ENCODE measurements at places on chromosomes 16 and 17.

DNA sequence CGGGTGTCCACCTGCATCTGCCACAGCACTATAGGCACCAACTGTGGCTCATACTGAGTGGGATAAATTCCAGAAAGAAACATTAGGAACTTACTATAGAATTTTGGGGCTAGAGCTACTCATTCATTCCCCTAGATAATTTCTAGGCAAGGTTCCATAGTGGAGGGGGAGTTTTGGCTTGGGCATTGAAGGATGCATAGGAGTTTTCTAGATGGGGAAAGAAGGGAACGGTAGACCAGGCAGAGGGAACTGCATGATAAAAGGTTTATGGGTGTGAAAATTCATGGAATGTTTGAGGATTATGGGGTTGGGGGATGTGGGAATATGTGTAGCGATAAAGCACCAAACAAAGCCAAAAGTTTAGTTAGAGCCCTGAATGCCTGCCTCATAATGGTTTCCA lies 35.5 kb downstream of the IL4R start:
- no peak for DNase-seq

DNA sequence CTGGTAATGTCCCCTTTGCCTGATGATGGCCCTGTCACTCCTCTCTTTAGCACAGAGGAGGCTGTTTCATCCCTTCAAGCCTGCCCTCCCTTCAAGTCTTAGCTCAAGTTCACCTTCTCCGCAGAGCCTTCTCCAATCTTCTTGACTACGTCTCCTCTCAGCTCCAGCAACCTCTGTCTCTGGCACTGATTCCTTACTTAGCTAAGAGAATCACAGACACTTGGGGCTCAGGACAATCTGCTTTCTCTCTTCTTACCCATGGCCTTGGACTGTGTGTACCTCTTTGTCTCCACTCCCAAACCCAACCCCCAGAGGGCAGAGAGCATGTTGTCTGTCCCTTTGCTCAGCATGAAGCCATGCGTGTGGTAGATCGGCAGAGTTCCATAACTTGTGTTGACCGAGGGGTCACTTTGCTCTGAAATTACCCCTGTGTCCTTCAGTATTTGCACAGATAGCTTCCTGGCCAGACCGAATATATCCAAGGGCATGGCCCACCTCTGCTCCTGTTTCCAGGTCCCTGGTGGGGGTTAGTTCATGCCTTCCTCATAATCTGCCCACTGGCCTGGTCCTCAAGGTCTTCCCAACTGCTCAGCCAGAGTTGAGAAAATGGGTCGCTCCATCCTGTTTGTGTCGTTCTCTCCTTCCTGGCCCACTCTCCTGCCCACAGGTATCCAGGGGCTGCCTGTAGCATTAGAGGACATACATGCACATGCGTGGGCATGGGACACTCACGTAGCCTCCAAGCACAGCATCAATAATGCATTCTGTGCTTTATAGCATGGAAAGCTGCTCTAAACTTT lies 41.6 kb downstream of the MAPT start:
- DNase-seq, result no peak

DNA sequence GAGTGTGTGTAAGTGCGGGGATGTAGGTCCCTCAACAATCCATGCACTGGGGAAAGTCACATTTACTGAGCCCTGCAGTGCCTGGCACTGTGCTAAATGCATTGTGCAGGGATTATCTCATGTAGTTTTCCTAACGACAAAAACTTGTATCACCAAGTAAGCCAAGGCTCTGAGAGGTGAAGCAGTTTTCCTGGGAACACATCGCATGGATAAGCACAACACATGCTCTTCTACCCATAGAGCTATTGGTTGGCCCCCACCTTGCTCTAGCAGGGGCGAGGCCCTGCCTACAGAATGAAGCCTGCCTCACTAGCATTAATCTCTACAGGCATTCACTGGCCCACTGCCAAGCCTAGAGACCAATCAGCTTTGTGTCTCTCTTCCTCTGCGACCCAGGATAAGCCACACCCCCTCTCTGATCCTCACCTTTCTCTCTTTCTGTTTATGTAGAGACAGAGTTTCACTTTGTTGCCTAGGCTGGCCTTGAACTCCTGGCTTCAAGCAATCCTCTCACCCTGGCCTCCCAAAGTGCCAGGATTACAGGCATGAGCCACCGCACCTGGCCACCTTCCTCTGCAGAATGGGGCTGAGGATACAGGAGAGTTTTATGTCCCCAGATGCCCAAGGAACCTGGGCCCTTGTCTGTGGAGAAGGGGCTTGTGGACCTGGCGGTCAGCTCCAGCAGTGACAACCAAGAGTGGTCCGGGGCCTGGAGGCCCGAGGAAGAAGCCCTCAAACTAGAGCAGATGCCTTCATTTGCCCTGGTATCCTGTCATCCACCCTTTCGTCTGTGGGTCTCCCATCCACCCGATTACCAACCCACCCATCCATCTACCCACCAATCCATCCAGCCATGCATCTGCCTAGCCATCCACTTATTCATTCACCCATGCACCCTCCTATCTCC lies 12.8 kb downstream of the CDH16 start:
- DNase-seq, result peak; percentile 20

- no peak for DNase-seq
Observed at GRCh38 chr17:56085576-56086267, 67.6 kb upstream of the ANKFN1 start.

- DNase-seq, result no peak
Observed at GRCh38 chr17:48593126-48593829, at the start of gene HOXB5. TSS of gene HOXB5 (minus strand) at chr17:48593779. CDS start at chr17:48593682, 97 bp downstream.

DNA sequence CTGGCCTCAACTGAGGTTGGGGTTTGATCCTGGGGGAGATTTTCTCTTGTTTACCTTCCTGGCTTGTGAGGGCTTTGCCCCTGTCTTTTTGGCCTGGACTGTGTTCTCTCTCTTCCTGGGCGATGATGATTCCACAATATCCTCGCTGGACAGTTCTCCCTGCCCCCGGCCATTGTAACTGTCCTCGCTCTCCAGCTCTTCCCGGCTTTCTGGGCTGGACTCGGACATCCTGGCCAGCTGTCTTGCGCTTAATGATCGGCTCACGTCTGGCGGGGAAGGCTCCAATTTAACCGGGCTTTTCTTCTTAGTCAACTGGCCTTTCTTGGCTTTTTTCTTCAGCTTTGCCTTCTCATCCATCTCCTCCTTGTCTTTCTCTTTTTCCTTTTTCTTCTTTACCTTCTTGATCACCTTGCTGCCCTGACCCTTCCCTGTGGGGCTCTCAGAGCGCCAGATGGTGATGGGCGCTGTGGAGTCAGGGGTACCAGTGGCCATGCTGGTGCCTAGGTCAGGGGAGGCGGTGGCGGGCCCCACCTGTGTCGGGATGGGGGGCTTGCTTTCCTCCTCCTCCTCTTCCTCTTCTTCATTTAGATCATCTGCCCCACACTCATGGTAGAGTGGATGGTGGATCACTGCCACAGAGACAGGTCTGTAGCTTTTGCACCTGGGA lies 8.0 kb downstream of the PROCA1 start:
- no peak for DNase-seq

- no peak for DNase-seq
Observed at GRCh38 chr17:35889818-35890773, 9.9 kb upstream of the CCL5 start.

DNA sequence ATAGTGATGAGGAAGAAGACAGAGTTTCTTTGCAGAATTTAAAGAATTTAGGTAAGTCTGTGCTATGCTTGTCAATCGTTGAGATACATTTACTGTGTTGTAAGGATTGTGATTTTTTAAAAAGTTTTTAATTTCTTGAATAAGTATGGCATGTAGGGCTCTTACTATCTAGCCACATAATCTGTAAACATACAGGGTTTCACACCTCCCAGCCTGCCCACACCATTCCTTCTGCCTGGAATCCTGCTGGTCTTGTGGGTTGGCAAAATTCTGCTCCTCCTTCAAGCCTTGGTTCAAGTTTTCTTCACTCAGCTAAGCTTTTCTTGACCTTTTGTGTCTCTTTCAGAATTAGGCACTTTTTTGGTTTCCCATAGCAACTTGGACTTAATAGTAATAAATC lies 7.5 kb downstream of the ZNHIT3 start:
- DNase-seq, result no peak

- no peak for DNase-seq
Observed at GRCh38 chr16:57562669-57563486, 20.4 kb downstream of the ADGRG5 start.

DNA sequence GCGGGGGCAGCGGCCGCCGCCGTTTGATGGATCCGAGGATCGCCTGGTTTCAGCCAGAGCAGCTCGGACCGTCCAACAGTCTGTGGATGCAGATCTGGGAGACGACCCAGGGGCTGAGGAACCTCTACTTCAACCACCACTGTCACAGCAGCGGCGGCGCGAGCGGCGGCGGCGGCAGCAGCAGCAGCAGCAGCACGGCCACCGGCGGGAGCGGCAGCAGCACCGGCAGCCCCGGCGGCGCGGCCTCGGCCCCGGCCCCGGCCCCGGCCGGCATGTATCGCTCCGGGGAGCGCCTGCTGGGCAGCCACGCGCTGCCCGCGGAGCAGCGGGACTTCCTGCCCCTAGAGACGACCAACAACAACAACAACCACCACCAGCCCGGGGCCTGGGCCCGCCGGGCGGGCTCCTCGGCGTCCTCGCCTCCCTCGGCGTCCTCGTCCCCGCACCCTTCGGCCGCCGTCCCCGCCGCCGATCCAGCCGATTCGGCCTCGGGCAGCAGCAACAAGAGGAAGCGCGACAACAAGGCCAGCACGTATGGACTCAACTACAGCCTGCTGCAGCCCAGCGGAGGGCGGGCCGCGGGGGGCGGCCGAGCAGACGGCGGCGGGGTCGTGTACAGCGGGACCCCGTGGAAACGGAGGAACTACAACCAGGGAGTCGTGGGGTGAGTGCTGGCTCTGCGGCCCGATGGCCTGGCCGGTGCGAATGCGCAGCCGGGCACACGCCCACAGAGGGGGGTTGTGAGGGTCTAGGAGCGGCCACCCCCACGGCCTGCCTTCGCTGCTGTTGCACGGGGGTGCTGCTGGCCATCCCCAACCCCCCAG lies 702 bp downstream of the TENT4B start:
- DNase-seq, result peak; percentile 24

DNA sequence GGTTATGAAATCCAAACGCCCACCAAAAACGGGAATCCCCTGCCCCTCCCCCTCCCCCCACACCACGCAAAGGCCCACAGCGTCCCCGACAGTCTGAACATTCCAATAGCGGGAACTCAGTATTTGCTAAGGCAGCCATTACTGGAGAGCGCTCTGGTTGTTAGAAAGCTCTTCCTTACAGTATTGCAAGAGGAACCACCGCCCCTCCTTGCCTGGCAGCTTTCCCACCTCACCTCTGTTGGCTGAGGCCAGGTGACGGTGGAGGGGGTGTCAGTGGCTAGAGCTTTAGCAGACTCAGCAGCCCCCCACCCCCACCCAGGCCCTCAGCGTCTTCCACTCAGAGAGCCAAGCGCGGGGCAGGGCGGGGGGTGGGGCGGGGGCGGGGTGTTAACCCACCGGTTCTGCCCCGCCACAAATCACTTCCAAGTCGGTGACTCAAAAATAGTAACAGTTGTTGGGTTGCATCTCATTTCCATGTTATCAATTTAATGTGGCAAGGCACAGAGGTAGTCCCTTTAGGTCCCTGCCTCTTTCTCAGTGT lies 2.2 kb upstream of the PLEKHH3 start:
- DNase-seq, result peak; percentile 43

DNA sequence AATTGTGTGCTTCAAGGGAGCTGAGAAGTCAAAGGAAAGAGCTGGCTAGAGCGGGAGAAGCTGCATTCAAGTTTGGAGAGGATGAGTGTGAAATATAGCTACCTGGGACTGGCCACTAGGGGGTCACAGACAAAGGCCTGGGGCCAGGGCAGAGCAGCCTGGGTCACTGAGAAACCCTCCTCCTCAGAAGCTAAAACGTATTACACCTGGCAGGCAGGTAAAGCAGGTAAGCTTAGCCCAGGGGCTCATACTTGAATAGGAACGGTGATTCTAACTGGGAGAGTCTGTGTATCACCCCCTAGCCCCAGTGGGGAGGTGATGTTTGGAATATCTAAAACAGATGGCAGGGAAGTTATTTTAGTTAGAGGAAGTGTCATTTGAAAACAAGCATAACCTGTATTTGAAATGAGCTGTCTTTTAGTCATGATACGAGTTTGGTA lies 6.8 kb downstream of the KRT37 start:
- DNase-seq, result no peak

GRCh38 chr16:2859686-2860265 lies 1.8 kb upstream of the PRSS22 start:
- no peak for DNase-seq

- DNase-seq, result no peak
Observed at GRCh38 chr16:30087181-30087898, 4.4 kb downstream of the TBX6 start.

DNA sequence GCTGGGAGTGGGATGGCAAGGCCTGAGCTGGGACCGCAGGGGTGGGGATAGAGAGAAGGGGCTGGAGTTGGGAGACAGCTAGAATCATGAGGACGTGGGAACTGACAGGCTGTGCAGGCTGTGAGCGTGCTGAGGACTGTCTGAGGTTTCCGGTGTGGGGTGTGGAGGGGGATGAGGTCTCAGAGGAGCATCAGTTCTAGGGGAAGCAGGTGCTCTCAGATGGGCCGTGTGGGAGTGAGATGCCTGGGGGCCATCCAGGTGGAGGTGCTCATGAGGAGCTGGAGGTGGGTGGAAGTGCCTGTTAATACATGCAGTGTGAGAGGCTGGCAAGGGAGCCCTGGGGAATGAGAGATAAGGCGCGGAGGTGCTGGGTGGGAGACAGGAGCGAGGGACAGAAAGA lies 27.2 kb downstream of the HASPIN start:
- peak; percentile 53 for DNase-seq

DNA sequence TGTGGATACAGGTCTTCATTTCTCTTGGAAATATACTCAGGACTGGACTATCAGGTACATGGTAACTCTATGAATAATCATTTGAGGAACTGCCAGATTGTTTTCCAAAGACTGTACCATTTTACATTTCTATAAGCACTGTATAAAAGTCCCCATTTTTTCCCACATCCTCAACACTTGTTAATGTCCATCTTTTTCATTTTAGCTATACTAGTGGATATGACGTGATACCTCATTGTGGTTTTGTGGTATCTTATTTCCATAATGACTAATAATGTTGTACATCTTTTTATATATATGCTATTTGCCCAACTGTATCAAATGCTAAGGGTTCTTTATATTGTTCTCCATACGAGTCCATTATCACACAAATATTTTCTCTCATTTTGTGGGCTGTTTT lies 22.9 kb downstream of the NUP88 start:
- no peak for DNase-seq

DNA sequence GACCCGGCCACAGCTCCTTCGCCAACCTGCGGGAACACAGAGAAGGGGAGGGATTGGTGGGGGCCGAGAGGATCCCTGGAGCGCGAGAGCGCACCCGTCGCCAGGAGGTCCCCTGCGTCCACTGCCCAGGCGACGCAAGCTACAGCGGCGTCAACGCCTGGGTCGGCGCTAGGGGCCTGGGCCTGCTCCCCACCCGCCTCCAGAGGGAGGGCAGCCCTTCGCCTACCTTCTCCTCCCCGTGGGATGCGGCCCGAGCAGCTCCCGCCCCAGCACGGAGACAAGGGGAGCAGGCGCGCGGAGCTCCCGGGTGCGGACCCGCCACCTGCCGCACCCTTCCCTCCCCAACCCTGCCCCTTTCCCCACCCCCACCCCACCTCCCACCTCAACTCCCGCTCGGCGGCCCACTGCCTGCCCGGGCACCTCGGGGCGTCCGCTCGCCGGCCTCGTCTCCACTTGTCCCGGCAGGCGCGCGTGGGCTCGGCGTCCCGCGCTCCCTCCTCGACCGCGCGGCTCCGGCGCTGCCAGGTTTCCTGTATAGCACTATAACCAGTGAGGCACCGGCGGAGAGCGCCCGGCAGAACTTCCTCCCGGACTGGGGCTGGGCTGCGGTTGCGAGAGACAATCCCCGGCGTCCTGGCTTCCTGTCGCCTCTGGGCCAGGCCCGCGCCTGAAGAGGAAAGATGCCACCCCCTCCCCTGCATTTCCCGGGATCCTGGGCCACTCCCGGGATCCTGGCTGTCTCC lies 119.1 kb upstream of the SMURF2 start:
- DNase-seq, result peak; percentile 51

GRCh38 chr16:73485880-73486279 lies 438.0 kb upstream of the ZFHX3 start:
- no peak for DNase-seq
